ENCODE measurements at places on chromosomes 16 and 17.

GRCh38 chr17:1122533-1123392 lies 57.0 kb downstream of the ABR start:
- no peak for DNase-seq

- DNase-seq: no peak
Measured at GRCh38 chr17:42917236-42917603, 16.6 kb downstream of the G6PC1 start.

GRCh38 chr16:71412270-71413160 lies 29.3 kb downstream of the TLE7 start:
- no peak for DNase-seq

DNA sequence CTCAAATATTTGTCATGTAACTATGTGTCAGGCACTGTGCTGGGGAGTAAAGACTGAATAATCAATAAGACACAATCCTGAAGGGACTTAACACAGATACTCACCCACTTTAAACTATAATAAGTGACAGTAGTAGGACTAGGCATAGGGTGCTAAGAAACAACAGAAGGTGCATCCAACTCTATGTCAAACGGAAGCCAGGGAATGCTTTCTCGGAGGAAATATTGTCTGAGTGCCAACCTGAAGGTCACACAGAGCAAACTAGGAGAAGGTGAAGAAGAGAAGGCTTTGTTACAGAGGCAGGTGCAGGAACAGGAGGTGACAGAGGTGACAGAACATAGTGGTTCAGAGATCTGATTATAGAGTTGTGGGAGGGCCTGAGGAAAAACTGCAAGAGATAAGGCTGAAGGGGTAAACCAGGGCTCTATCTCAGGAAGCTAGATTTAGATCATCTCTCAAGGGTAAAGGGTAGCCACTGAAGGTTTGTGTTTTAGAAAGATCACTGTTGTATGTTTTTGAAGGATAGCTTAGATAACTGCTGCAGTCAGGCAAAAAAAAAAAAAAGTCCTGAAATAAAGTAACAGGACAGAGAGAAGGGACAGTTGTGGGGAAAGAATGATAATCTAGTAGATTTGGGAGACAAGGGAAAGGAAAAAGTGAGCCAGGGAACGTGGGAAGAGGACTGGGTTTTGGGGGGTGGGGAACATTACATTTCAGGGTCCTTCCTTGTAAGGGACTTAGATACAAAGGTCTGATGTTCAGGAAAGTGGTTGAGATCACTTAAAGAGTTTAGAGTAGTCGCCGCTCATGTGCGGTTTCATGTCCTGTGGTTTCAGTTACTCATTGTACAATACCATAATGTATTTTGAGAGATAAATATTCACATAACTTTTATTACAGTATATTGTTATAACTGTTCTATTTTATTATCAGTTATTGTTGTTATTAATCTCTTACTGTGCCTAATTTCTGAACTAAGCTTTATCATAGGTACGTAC lies 85.6 kb upstream of the NETO2 start:
- DNase-seq: no peak
